Prostate gland (tissue), 2 donors: ENCODE measurements at places on chromosomes 7 and 10.

DNA sequence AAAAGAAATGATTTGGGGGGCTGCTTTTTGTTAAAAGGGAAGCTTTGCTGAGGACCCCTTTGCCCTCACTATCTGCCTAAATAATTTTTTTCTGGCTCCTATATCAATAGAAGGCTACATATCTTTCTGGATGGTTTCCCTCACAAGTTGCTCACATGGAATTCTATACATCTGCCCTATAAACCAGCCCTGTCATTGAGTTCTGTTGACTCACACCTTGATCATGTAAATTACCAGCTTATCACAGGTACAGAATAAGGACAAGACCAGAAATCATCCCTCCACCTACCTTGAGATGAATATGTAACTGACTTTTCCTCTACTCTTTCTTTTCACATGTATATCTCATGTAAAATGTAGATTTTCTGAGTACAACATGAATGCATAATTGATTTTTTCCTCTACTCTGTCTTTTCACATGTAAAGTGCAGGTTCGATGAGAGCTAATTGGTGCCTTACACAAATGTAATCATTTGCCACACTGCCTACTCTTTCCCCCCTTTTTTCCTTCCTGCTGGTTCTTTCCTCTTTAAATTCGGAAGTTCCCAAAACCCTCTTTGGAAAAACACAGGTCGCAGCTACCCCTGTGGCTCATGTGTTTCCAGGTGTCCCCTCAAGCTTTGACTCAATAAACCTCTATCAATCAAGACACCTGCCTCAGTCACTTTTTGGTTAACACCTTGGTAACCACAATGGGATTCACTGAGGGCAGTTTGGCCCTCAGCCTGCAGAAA, 12.5 kb downstream of the CYP3A43 start:
- no peak for DNase-seq

DNA sequence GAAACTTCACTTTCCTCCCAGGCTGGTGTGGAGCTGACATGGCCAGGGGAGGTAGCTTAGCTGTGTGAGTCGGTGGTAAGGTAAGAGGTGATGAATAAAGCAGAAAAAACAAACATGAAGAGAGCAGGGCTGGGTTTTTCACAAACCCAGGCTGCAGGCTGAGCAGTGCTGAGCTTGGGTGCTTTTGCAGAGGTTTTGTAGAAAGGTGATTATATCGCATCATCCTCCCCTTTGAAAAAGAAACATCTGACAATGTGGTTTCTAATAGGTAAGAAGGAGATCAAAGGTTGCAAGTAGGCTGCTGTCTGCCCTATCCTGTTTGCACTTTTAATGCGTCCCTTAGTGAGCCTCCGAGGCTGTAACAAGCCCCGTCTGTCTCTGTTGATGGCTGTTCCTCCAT, 69.6 kb upstream of the GRM8 start:
- no peak for DNase-seq

GRCh38 chr7:37285706-37286453, 162.8 kb downstream of the ELMO1 start:
- no peak for DNase-seq

- DNase-seq: no peak
These were observed 11.8 kb downstream of the ZAN start for GRCh38 chr7:100745184-100745583.

GRCh38 chr10:88932539-88933256, 19.9 kb downstream of the ACTA2 start:
- DNase-seq: peak; percentile 72

DNA sequence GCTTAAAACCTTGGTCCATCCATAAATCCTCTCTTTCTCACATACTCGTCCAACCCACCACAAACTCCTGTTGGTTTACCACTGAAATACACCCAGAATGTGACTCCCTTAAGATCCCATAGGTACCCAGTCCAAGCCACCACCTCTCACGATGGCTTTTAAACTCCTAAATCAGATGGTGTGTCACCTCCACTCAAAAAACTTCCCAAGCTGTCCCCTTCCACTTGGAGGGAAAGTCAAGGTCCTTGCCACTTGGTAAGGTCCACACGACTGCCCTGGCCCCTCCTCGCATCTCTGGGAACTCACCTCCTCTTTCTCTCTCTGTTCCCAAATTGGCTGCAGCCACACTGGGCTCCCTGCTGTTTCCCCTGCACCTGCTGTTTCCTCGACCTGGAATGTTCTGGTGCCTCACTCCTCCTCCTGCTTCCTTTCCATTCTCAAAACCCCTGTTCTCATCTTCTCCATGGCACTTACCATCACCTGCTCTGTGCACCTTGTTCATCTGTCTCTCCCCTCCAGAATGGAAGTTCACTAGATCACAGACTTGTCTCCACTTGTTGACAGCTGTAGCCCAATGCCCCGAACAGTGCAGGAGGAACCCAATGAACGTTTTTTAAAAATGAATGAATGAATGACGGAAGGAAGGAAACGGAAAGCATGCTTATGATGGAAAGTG, 23.0 kb downstream of the ZFAND2A start:
- DNase-seq: no peak

DNA sequence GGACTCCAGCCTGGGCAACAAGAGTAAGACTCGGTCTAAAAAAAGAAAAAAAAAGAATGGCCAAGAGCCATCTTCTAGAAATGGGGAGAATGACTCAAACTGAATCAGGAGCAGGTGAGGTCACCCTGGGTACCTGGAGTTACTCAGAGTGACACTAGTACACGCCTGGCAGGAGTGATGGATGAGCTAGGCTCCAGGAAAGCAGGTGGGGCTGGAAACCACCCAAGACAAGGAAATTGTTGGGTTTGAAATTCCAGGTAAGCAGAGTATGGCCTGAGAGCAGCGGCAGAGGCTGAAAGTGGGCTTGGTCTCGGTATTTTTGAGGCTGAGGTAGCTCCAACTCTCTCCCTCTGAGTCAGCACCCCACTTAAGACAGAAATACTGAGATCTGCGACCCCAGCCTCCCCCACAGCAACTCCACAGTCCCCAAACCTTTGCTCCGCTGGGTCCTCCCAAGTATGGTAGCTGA, 18.5 kb downstream of the DDIT4 start:
- peak; percentile 37 for DNase-seq

DNA sequence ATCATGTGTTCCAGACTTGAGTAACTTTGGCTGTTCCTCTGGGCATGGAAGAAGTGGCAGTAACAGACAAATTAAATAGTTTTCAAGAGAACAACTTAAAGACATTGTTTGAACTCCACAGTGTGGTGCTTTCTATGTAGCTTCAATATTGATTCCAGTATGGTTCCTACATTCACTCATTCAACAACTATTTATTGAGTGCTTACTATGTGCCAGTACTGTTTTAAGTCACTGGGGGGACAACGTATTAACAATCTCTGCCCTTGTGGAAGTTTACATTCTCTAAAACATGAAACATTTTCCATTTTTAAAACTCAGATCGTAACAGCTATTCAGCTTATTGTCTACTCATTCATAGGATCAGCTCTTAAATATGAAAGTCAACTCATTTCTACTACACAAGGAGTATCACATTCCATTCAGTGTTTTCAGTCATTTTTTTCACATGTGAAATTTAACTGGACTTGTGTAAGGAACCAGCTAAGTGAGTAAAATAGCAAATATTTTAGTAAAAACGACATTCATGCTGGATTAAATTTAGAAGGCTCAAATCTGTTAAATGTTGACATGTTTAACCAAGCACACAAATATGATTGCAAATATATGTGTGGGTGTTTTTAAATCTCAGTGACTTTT, 13.6 kb upstream of the CUBN start:
- no peak for DNase-seq

DNA sequence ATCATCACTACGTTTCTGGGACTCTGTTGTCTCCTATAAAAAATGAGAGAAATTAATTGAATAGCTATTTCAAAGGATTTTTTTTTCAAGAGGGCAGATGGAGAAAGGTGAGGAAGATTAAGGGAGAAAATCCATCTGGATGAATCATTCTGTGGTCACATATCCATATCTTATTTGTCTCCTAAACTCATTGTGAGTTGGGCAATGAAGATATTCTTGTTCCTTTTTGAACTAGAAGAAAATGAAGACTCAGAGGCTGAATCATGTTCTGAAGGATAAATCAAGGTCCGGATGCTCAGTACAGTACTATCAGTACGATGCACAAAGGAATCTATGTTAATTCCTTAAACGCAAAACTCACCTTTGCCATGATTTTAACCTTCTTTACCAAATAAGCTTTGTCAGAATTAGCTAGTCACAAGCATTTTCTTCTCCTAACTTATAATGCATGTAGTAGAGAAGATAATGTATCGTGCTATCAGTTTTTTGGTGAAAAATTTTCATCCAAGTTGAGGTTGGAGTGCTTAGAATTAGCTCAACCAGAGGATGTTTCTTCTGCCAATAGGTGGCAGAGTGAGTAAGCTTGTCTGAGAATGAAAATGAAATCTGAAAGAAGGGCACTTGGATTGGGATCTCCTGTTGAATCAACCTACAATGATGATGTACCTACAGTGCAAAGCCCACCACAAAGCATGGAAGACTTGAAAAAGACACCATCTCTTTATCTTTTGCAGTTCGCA, 446.9 kb downstream of the KIF20B start:
- no peak for DNase-seq

DNA sequence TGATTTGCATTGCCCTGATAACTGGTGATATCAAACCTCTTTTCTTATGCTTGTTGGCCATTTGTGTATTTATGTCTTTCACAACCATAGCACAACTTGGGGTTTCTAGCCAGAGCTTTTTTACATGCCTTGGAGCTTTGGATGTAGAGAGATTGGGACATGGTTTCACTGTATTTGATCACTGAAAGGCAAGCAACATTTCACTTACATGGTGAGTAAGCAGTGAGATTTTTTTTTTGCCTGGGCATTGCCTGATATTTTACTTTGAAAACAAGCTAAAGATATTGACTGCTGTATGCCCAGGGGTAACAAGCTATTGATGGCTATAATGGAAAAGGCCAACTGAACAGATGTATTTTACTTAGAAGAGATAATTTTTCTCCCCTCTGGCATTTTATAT, 259.0 kb downstream of the PHTF2 start:
- DNase-seq: no peak

DNA sequence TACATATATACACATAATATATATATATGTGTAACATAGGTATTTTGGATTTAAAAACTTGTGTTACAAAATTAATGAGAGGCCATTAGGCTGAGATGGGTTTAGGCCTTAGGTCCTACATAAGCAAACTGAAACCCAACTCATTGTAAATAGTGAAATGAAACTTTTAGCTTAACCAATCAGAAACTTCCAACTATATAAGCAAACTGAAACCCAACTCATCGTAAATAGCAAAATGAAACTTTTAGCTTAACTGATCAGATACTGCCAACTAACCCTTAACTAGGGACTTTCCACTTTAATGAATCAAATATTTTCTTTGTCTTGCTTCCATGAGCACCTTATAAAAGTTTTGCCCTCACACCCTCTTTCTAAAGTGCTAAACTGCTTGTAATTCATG, 17.3 kb upstream of the SAMD9L start:
- no peak for DNase-seq

GRCh38 chr7:55521512-55521911, 50.8 kb downstream of the VOPP1 start:
- DNase-seq: no peak

GRCh38 chr7:167976-168791, 24.2 kb upstream of the FAM20C start:
- DNase-seq: no peak
